ENCODE measurements at places on chromosomes 11 and 22. TPM values are rescaled to one million over a fixed set of nuclear protein-coding genes. Genes with fewer than 3 reads are reported as not detected.
A peak's percentile ranks its signal among the peaks of the same experiment; 100 is the strongest.

GRCh38 chr22:27982106-27982505 is 63.0 kb upstream of the PITPNB start:
- no peak for DNase-seq

DNA sequence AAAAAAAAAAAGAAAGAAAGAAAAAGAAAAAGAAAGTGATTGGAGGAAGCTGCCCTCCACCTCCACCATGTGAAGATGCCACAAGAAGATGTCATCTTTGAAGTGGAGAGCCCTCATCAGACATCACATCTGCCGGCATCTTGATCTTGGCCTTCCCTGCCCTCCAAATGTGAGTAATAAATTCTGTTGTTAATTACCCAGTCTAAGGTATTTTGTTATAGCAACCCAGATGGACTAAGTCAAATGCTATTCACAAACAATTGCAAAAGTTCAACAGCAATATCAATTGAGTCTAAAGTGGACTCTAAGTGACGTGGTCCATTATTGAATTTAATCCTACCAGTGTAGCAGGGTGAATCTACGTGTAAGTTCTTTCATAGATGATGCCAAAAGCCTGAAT is 55.9 kb upstream of the NUP160 start:
- DNase-seq = peak; percentile 52

GRCh38 chr22:39959640-39960447 is at the start of gene TMA7B:
Gene TMA7B, plus strand, starts transcription at chr22:39960397. Its CDS starts 3,978 bp downstream, at chr22:39964375.
- DNase-seq = peak; percentile 88

GRCh38 chr11:77131560-77131959 is 3.5 kb downstream of the MYO7A start:
- no peak for DNase-seq

- peak; percentile 62 for DNase-seq
Measured at GRCh38 chr11:19557720-19558140, 154.9 kb upstream of the NAV2 start.

DNA sequence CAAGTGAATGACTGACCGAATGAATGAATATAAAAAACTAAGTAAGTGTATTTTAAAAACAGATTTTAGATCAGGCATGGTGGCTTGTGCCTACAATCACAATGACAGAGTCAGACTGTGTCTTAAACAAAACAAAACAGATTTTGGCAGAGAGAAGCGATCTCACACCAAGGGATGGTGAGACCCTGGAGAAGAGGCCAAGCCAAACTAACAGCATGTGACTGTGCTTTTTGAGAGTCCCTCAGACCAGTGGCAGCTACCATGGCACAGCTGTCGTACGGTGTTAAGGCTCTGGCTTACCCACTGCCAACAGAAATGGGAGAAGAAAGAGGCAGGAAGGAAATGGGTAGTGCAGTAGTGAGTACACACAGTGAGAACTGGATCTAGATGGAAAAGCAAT is 60.6 kb downstream of the SGSM3 start:
- no peak for DNase-seq

Gene OR8G1
- not detected for total RNA-seq

Gene OR1S2
- total RNA-seq = not detected
